Fibroblast of skin of left biceps (primary cell): ENCODE measurements at places on chromosomes 7 and 10.

GRCh38 chr10:77111611-77112550, 525.7 kb downstream of the KCNMA1 start:
- DNase-seq = peak; percentile 79

DNA sequence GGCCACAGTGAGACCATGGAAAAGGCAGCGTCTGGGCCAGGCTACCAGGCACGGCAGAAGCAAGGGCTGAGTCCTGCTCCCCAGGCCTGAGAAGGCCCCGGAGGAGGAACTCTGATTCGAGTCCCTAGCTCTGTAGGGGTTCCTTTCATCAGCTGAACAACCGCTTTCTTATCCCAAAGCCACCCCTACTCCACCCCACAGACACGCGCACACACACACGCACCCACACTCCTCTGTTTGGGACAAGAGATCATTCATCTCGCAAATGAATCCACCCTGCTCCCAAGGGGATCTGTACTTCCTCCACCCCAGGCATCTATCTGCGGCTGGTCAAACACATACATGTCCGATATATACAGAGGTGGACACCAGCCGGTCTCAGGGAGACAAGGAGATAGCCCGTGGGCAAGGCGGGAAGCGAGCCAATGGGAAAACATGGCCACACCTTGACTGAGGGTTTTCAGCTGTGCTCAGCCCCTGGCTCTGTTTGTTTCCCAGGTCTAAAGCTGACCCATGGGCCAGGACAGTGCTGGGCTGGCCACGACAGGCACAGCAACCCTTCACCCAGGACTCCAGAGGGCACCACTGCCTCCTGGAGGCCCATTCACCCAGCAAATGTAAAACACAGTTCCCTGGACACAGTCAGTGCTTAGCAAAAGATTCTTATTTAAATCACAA, 7.3 kb downstream of the ZCCHC24 start:
- no peak for DNase-seq

DNA sequence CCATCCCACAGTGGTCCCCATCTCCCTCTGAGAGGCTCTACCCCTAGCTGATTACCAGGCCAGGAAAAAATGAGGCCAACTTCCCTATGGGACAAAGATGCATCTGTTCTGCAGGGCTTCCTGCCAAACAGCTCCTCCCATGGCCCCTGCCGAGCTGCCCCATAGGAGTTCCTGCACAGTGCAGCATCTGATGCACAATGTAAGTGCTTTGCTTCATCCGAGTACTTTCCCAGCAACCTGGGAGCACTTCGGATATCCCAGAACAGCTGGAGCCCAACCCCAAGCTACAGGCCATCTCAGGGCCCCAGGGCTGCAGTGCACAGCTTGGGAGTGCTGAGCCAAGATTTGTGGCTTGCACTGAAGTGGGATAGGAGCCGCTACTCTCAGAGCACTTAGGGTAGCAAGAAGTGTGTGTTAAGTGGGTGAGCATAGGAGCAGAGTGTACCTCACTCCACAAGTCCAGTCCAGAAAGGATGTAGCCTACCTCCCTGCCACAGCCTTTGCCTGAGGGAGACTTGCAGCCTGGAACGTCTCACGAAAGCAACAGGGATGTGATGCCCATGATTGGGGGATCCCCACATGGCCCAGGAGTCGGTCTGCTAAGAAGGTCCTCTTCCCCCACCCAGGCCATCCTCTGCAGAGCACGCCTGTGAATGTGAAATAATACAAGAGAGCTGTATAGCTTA, 209.6 kb upstream of the VWC2 start:
- no peak for DNase-seq

- DNase-seq = peak; percentile 79
Observed at GRCh38 chr7:84975586-84976185, 211.2 kb downstream of the SEMA3D start.

DNA sequence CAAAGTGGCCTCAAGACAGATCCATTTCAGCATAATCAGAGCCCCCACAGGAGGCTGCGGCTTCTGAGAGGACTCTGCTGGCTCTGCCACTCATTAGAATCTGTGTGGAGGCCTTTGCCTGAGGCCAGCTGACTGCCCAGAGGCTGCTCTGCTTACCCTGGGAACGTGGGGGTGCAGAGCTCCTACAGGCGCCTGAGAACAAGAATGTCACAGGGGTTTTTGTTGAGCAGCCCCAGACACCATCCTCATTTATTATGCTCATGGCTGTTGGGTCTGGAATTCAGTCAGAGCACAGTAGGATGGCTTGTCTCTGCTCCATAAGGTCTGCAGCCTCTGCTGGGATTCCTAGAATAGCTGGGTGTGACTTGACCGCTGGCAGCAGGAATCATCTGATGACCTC, 101.8 kb upstream of the GDF10 start:
- DNase-seq = no peak
